Tibial nerve (tissue), 4 donors: ENCODE measurements at places on chromosomes 7 and 10. TPM values are rescaled to one million over a fixed set of nuclear protein-coding genes. Genes with fewer than 3 reads are reported as not detected.

TAS2R41 gene
- not detected for total RNA-seq

LRRD1 gene
- total RNA-seq: 0.42 TPM

SVIL gene
- total RNA-seq: 26.1 TPM

LYZL2 gene
- not detected for total RNA-seq

PRSS2 gene
- total RNA-seq: 2.5 TPM

ABCB4 gene
- total RNA-seq: 0.42 TPM

PGAM2 gene
- total RNA-seq: 0.98 TPM

STYXL1 gene
- 22.6 TPM for total RNA-seq

LRIT1 gene
- not detected for total RNA-seq

CLRN3 gene
- total RNA-seq: not detected

SDK1 gene
- 8.2 TPM for total RNA-seq

MMD2 gene
- total RNA-seq: not detected

C10orf62 gene
- 1.1 TPM for total RNA-seq

GRCh38 chr10:94496010-94496409 is 49.6 kb upstream of the HELLS start:
- DNase-seq: no peak

DNA sequence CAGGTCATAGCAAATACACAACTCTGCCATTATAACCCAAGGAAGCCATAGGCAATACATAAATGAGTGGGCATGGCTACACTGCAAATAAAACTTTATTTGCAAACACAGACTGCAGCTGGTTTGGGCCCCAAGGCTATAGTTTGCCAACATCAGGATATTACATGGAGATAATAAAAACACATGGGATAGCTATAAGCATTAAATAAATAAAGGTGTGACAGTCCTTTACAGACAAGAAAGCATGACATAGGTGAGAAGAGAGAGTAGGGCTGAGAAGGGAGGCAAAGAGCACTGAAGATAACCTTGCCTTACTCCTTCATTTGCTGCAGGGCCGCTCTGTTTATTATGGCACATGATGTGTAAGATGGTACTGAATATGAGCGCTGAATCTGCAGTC is 135.1 kb upstream of the GHITM start:
- no peak for DNase-seq

GRCh38 chr7:89238156-89238555 is 442.6 kb upstream of the TEX47 start:
- no peak for DNase-seq

GRCh38 chr10:114576716-114577115 is 81.4 kb downstream of the ABLIM1 start:
- DNase-seq: no peak

- no peak for DNase-seq
Measured at GRCh38 chr7:64314566-64314965, 805 bp downstream of the ZNF736 start.

DNA sequence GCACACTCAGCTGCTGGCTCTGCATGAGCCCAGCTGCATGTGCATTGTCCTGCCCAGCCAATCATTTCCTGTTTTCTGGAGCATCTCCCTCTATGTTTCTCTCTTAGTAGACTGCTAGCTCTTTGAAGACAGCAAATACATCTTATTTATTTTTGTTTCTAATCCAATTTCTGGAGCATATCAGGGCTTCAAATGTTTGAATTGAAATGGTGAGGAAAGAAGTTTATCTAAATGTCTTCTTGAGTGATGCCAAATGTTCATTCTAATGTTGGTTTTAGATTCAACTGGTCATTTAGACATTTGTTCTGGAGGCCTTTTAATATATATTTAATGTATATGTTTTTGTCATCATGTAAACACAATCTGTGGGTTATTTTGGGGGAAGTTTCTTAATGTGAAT is 141.9 kb downstream of the DNAJB9 start:
- no peak for DNase-seq

GRCh38 chr7:41383596-41383995 is 319.3 kb downstream of the INHBA start:
- DNase-seq: no peak

- no peak for DNase-seq
Measured at GRCh38 chr10:21340331-21340730, 185.2 kb downstream of the SKIDA1 start.

DNA sequence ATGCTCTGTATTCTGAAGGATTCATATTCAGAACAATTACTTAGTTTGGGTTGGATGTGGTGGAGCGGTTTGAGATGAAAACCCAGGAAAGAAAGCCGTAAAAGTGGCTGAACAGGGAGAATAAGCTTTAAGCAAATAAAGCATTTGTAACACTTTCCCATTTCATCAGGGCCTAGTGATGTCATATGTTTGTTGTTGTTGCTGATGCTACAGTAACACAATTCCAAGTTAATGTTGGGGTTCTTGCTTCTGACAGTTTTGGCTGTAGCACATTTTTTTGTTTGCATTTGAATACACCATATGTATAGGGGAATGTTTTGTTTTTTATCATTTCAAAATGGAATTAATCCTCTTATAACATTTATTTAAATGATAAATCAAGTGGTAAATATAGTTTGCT is 40.4 kb upstream of the EPHB6 start:
- no peak for DNase-seq

- no peak for DNase-seq
Measured at GRCh38 chr7:4042402-4043045, 639.6 kb upstream of the FOXK1 start.

DNA sequence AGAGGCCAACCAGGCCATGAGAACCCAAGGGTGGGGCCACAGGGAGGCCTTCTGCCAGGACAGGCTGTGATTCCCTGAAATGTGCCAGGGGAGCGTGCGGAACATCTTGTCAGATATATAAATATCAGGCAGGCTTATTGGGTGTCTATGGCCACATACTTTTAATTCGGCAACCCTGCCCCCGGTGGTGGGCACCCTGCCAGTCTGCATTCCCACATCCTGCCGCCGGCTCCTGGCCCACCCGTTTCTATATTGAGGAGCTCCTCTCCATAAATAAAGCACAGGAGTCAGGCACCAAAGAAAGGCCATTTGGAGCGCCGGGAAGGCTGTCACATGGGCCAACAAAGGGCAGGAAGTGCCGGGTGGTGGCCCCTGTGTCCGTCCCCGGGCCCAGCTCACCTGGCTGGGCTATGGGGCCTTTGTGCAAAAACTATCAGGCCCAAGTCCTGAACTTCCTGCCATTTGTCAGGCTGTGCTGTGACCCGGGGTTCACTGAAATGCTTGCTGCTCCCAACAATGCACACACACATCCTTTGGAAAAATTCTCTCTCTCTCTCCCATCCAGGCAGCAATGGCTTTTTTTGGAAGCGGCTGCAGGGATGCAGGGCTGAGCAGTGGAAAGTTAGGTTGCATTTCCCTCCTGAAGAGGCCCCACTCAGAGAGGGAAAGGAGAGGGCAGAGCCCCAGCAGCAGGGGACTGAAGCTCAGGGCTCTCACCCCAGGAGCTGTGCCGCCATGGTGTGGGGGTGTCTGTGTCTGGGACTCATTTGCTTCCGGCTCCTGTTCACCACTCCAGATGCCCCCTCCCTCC is 25.0 kb upstream of the PODXL start:
- no peak for DNase-seq

GRCh38 chr10:70769121-70769520 is 16.1 kb downstream of the TBATA start:
- DNase-seq: no peak

GRCh38 chr10:124837687-124838086 is 36.1 kb downstream of the ABRAXAS2 start:
- DNase-seq: no peak

- DNase-seq: no peak
Measured at GRCh38 chr10:104639590-104640338, 1.3 kb upstream of the SORCS3 start.

DNA sequence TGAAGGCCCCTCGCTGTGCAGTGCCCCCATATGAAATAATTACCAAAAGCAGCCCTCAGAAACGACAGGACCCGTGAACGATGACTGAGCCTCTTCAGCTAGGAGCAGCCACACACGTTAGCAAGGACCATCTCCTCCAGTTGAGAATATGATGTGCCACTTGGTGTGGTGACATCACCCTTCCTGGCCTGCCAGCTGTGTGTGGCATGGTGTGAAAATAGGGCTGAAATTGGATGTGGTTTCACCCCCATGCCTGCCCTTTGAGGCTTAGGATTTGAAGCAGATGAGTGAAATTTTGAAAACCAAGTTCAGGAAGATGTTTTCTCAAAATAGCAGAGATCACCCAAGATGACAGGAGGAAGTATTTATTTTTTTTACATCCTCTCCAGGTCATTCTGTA is 49.1 kb upstream of the BTBD16 start:
- no peak for DNase-seq

GRCh38 chr10:132270256-132270655 is 37.5 kb downstream of the STK32C start:
- DNase-seq: no peak

DNA sequence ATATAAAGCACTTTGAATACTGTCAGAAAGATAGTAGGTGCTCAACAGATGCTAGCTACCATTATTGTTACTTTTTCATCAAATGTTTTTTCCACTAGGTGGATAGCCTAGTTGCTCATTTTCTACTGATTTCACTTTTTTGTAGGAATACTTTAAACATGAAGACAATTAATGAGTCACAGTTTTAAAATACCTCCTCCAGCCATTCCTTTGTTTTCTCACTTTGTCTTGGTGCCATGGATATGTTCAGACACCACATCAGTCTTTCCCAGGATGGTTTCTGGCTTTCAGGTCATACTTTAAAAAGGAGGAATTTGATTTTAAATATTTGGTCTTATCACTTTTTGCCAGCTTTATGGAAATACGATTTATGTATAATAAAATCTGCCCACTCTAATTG is 147.1 kb upstream of the MGMT start:
- DNase-seq: no peak

DNA sequence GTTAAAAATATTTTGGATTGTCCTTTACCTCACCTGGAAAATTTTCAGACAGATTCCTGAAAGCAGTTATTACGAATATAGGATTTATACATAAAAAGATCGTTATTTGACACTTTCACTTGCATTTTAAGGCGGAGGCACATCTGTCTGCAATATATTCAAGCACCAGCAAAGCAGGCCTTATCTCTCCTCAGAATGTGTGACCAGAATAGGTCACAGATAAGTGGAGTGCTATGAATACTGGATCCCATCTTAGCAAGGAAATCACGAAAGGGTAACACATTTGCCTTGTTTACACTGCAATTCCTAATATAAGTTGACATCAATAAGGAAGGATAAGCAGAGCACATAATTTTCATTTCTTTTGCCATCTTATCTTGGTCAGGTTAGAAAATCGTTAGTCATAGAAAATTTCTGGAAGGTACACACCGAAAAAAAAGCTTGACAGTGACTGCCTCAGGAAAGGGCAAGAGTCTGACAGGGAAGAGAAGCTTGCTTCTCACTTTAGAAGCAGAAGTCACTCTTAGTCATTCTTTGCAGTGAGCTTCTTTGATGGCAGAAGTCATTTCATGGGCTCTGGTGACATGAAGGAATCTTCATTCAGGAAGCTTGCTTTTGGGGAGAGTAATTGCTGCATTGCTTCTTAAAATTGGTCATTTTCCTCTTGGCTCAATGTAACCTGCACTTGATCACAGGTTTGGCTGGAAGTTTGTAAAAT is 98.1 kb upstream of the STK17A start:
- no peak for DNase-seq

GRCh38 chr10:22158426-22158825 is 59.4 kb downstream of the EBLN1 start:
- DNase-seq: no peak

DNA sequence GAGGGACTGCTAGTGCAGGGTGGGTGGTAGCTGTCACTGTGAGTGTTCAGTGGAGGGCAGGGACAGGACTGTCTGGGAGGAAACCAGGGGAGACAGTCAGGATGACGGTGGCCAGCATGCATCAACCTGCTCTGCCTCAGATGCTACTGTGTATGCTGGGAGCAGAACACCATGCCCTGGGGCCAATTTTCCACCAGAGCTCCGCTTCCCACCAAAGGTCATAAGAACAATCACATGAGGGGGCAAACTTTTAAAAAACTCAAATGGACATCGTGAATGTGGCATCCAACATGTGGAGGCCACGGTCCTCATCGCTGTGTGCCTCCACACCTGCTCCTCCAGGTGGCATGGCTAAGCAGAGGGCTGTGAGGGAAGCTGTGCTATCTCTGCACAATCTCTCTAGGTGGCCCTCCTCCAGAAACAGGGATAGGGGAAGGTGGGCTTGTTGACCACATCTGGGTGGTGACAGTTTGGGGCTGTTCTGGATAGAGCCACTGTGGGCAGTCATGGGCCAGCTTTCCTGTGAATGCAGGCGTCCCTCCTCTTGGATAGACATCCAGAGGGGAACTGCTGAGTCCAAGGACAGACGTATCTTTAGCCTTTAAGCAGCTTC is 411.0 kb downstream of the PTPRN2 start:
- no peak for DNase-seq

- no peak for DNase-seq
Measured at GRCh38 chr7:3520206-3520605, 219.2 kb downstream of the SDK1 start.

DNA sequence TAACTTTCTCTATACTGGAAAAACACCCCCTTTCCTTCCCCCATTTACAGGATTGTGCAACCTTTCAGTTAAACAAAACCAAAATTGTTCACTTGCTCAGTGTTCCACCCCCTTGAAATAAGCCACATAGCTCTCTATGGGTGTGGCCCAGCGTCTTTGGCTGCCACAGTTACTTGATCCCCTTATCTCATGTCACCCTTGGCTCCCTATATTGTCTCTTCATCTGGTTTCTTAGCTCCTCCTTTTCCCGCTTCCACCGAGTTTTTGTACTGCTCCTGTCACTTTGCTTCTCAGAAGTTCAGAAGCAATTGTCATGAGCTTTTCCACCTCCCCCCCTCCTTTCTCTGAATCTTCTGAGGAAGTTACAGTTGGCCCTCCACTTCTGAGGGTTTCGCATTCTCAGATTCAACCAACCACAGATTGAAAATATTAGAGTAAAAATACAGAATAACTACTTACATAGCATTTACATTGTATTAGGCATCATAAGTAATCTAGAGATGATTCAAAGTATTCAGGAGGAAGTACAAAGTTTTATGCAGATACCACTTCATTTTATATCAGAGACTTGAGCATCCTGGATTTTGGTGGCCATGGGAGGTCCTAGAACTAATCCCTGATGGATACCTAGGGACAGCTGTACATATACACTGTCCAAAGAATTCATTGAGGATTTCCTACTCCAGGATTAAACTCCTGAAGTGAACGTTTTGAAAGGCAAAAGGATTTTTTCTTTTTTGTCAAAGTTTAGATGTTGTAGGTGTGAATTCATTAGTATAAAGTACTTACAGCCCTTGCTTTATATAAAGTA is 60.4 kb downstream of the ADD3 start:
- no peak for DNase-seq

- DNase-seq: no peak
Measured at GRCh38 chr10:83765731-83766130, 373.6 kb upstream of the GHITM start.

DNA sequence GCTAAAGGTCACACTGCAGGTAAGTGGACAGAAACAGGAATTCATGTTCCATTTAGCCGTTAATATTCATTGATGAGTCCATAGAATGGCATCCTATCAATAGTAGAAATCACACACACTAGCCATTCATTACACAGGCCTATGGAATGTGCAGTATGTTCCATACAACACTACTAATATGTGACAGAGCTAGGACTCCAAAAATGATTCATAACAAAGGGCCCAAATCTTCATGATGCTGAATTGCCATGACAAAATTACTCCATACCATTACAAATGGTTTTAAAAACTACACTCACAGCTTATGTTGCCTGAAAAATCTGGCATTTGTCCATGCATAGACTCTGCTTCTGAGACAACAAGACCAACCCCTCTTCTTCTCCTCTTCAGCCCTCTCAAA is 549.1 kb downstream of the XPNPEP1 start:
- no peak for DNase-seq

- no peak for DNase-seq
Measured at GRCh38 chr7:83864551-83864950, 215.6 kb upstream of the SEMA3E start.
